Stimulated activated CD8-positive, alpha-beta memory T cell treated with anti-CD3 and anti-CD28 coated beads, Interleukin-2, amount 100 ng/mL, for 1 hour (primary cell): ENCODE measurements at places on chromosomes 2 and 18.

GRCh38 chr2:71647356-71647755 is 194.0 kb downstream of the DYSF start:
- no peak for DNase-seq

GRCh38 chr2:36246320-36246990 is 109.1 kb upstream of the CRIM1 start:
- no peak for DNase-seq

DNA sequence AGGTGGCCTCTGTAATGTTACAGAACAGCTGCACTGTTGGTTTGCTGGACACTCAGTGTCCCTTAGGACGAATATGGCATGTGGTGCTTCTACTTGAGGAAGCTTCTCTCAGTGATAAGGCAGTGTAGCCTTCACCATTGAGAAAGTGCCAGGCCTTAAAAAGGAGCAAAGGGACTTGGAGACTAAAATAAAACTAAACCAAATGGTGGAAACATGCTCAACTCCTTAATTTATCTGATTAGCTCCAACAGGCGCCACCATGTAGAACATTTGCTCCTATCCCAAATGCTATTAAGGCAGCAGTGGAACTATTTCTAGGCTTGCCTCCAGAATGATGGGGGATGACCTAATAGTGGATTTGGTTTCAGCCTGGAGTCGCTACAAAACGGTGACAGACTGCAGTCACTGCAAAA is 77.5 kb upstream of the MYL1 start:
- DNase-seq = no peak

DNA sequence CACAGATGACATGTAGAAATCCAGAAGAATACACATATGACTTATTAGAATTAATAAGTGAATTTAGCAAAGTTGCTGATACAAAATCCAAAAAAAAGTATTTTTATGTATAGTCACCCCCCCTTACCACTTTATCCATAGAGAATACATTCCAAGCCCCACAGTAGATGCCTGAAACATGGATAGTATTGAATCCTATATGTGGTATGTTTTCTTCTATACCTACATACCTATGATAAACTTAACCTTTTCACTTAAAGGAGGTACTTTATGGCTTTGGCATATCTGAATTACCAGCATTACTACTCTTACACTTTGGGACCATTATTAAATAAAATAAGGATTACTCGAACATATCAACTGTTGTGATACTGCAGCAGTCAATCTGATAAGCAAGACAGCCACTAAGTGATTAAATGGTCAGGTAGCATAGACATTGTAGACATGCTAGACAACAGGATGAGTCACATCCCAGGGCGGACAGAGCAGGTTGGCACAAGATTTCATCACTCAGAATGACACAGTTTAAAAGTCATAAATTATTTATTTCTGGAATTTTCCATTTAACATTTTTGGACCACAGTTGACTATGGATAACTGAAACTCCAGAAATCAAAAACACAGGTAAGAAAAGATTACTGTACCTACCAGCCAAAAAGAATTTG is 208.2 kb upstream of the CHAC2 start:
- no peak for DNase-seq

DNA sequence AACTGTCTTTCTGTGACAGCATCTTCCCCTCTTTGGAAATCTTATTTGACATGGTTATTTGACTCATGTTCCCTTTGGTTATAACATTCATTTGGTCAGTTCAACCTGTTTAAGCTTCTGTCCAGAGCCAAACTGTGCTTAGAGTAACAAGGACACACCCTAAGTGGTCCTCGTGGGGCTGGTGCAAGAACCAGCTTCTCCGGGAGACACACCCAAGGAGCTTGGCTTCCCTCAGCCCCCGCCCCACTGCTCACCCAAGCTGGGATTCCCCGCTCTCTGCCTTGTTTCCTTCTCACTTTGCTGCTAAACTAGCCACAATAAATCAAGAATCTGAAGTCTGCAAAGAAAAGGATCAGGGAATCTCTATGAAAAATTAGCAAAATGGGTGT is 1.4 kb downstream of the SCYGR3 start:
- DNase-seq = no peak

DNA sequence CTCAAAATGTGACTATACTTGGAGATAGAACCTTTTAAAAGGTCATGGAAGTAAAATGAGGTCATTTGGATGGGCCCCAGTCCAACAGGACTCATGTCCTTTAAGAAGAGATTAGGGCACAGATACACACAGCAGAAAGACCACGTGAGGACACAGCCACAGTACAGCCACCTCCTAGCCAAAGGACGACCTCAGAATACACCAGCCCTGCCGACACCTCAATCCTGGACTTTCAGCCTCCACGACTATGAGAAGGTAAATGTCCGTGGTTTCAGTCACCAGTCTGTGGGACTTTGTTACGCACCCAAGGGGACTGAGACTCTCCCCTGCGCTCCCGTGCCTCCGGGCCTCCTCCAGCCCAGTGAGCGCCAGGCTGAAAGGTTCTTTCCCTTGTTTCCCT is 30.2 kb upstream of the HPCAL1 start:
- DNase-seq = no peak
